Stimulated activated CD8-positive, alpha-beta memory T cell treated with anti-CD3 and anti-CD28 coated beads, Interleukin-12 subunit alpha, Interleukin-12 subunit beta, amount 100 ng/mL, for 1 hour (primary cell): ENCODE measurements at places on chromosomes 16 and 17.

DNA sequence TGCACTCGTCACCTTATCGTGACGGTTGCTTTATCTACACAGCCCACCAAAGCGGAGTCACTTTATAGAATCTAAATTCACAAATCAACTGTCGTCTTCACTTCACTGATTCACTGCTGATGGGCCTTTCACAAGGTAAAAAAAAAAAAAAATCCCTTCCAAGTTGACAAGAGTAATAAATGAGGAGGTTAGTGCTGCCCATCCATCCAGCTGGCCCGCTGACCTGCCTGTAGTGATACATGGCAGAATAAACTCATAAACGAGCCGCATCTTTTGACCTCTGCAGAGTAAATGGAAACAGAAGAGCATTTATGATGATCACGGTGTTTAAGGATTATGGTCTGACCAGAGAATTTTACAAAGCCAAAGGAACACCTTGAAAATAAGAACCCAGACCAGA lies 227.3 kb upstream of the IRX5 start:
- no peak for DNase-seq

DNA sequence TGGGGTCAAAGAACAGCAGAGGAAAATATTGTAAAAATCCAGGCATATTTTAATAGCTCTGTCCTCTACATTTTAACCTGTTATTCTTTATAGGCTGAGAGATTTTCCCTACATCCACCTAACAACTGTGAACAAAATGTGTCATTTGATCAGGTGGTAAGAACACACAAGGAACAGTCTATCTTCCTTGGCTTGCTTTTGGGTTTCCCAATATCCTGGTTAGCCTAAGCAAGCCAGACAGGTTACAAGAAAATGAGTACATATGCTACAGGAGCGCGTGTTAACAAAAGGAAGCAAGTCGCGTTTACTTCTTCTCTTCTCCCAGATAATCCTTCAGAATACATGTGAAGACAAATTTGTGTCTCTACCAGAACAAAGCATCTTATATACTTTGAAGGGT lies 31.0 kb upstream of the PITPNM3 start:
- DNase-seq: no peak

DNA sequence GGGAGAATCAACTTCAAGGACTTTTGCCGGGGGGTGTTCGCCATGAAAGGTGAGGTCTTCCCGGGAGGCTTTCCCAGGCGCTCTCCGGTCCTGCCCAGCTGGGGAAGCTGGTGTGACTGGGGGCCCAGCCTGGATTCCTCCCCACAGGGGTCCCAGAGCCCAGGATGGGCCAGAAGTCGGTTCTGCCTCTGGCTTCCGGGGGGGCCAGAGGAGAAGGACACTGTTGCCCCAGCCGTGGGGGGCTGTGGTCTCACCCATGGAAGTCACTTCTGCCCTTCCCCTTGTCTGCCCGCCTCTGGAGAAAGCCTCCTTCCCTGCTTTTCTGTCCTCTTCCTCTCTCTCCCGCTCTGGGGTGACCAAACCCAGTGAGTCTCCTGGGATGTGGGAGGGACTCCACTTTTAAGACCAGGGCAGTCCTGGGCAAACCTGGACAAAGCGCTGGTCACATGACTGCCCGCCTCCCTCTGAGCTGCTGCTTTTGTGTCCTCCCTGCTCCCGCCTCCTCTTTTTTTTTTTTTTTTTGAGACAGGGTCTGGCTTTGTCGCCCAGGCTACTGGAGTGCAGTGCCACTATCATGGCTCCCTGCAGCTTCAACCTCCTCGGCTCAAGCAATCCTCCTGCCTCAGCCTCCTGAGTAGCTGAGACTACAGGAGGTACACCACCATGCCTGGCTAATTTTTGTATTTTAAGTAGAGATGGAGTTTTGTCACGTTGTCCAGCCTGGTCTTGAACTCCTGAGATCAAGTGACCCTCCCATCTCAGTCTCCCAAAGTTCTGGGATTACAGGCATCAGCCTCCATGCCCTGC lies 40.6 kb downstream of the RAB11FIP4 start:
- no peak for DNase-seq

DNA sequence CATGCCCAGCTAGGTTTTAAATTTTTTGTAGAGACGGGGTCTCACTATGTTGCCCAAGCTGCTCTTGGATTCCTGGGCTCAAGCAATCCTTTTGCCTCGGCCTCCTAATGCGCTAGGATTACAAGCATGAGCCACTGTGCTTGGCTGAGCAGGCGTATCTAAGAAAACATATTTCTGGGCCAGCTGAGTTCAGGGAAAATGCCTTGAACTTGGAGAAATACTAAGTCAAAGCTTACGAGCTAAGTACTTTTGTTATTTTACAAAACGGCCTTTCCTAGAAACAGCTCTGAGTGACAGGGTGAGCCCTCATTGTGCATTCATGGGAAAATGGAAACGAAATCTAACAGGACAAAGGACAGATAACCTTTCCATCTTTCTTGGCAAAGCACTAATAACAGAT lies 24.7 kb downstream of the DNAI2 start:
- DNase-seq: no peak

- no peak for DNase-seq
These were observed 33.8 kb upstream of the DNAH17 start for GRCh38 chr17:78610951-78611511.

DNA sequence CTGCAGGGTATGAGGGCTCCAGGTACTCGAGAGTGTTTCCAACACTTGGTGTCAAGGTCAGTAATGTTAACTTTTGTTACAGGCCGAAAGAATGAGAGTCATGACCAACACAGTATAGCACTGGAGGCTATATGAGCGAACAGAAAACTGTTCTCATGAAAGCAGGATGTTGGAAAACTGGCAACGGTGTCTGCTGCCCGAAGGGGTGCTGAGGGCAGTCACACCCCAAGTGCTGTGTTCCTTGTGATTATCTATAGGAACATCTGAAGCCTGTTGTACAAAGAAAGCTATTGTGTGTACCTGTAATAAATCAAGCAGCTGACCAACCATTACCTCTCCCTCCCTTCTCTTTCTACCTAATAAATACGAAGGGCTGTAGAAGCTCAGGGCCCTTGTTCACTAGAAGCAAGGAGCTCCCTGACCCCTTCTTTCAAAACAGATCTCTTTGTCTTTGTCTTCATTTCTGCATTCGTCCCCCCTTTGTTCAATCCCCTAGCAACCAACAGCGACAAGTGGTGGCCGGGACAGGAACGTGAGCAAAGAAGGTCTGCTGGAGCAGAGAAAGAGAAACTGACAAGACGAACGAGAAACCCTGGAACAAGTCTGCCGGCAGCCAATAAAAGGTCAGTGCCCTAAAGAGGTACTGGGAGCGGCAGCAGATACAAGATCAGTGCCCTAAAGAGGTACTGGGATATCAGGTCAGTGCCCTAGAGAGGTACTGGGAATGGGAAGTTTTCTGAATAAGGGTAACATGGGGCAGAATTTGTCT lies 7.6 kb downstream of the CD300LD start:
- no peak for DNase-seq

GRCh38 chr16:52203096-52203495 lies 343.8 kb downstream of the TOX3 start:
- DNase-seq: no peak

GRCh38 chr17:16975277-16975651 lies 3.3 kb upstream of the TNFRSF13B start:
- DNase-seq: no peak

- no peak for DNase-seq
These were observed 24.4 kb downstream of the CNTROB start for GRCh38 chr17:7956228-7956965.

GRCh38 chr16:86970279-86970678 lies 346.9 kb downstream of the C16orf95 start:
- no peak for DNase-seq

DNA sequence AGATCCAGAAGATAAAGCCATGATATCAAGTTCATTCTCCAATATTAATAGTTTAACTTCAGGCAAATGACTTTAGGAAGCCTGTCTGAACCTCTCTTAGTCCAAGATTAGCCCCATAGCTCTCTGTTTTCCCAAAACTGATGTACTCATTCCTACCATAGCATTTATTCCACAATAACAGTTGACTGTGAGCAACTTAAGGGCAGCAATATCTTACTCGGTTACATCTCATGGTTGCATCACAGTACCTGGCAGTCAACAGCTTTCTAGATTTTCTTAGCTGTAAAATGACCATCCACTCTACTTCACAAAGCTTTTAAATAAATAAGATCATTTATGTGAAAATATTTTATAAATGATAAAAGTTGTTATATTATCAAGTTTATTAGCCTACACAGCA lies 58.2 kb upstream of the STAC2 start:
- no peak for DNase-seq

DNA sequence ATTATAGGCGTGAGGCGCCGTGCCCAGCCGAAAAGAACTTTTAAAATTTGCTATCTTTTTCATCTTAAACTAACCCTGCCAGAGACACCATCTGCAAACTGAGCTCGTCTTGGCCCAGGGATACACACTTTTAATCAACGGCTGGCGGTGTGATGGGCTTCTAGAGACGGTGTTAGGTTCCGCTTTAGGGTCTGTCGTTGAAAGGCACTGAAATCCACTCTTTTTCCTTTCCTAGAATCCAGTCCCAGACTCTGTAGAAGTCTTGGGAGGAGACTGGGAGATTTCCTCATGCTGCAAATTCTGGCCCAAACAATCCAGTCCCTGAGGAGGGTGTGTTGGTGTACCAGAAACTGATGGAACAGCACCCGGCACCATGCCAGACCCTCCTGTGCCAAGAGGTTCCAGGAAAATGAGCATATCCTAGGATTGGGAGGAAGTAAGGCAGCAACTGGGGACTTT lies 52.0 kb upstream of the TEX2 start:
- no peak for DNase-seq

- no peak for DNase-seq
These were observed 12.1 kb downstream of the ZDHHC7 start for GRCh38 chr16:84999200-84999599.

- DNase-seq: no peak
These were observed 581.0 kb downstream of the KCNJ18 start for GRCh38 chr17:22273308-22273707.
